Activated T-cell treated with anti-CD3 and anti-CD28 coated beads for 1 hour (primary cell): ENCODE measurements at places on chromosomes 4 and X.
A peak's percentile ranks its signal among the peaks of the same experiment; 100 is the strongest.

DNA sequence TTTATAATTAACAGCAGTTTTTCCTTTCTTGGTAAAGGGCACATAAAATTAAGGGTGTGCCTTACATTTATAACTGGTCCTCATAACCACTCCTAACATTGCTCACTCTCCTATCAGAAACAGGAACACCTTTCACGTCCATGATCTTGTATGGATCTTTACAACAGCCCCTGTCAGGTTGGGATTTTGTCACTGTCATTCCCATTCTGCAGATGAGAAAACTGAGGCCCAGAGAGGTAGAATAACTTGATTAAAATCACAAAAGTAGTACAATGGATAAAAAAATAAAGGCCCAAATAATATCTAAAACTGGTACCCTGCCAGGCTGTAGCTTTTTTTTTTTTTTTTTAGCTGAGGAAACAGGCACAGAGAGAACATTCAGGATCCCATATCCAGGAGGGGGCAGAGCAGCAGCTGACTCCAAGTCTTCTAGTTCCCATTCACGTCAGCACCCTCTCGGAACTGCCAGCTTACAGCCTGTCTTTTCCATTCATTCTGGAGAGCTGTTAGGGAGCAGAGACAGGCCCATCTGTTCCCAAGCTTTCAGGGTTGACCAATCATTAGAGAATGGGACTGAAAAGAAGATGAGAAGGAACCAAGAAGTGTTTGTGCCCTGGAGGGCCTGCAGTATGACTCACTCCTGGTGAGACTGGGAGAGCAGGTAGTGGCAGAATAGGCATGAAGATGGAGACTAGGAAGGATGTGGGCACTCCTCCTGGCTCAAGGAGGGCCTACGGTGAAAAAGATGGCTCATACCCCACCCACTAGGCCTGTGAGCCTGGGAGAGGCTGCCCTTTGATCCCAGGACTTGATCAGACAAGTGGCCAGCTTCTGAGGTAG is 7.3 kb downstream of the SUV39H1 start:
- DNase-seq = no peak

- DNase-seq = no peak
These were observed 53.5 kb downstream of the LRBA start for GRCh38 chr4:150961566-150961965.

DNA sequence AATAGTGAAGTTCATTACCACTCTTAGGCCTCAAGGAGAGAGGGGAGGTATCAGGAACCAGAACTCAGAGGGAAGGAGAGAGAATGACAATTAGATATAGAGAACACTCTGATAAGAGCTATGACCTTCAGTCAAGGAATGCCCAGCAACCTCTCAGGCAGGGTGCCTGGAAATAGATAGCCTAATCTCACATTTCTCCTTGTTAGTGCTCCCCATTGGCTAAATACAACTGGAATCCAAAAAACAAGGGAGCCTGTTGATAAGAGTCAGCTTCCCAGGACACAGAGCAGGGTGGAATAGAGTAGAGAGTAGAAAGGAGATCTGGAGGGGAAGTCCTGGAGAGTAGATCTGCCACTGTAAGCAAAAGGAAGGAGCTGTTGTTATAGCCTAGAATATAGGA is 62.1 kb downstream of the DCX start:
- no peak for DNase-seq

- DNase-seq = no peak
These were observed 2301.3 kb upstream of the TENM3 start for GRCh38 chr4:179941911-179942310.

GRCh38 chrX:150081076-150081475 is 142.8 kb upstream of the EOLA2 start:
- DNase-seq = no peak

GRCh38 chr4:22490718-22491315 is 25.0 kb downstream of the ADGRA3 start:
- no peak for DNase-seq

- peak; percentile 70 for DNase-seq
These were observed 1.3 kb upstream of the EOLA1 start for GRCh38 chrX:149539283-149540130.

- DNase-seq = no peak
These were observed 419.6 kb downstream of the BCOR start for GRCh38 chrX:39677978-39678791.

DNA sequence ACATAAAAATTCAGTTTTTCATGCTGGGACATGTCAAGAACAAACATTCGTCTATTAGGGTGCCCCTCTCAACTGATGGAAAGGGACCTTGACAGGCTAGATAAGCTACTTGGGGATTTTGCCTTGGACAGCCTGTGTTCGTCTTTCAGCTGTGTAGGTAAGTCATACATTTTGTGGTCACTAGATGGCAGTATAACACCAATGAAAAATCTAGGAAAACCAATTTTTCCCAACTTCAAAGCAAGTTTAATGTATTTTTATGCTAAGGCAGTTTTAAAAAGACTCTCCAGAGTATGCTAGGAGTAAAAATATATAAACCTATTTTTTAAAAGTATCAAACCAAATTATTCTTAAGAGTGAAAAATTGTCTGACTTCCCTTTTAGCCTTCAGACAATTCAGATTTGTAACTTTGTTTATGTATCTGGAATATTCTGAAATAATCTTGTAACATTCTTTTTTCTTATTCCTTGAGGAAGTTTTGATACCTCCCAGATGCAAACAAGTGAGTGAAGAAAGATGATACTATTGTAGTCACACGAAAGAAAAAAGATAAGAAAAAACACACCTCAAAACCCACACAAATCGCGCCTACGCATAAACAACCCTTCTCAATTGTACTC is 158.3 kb downstream of the CPE start:
- no peak for DNase-seq

DNA sequence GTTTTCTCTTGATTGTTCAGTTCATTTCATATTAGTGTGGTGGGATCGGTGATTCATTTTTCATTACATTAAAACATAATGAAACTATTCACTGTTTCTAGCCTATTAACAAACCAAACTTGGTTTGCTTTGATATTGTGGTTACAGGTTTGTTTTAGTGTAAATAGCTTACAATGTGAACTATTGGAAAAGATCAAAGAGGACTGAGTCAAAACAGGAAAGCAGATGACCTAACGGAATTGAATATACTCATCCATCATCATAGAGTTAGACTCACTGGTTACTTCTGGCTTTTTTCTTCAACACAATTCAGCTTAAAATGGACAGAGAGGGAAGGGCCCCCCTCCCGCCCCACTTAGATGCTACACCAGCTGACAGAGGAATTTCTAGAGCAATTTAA is 616.2 kb upstream of the AADAT start:
- DNase-seq = no peak

GRCh38 chrX:154458954-154459778 is 1.1 kb downstream of the PLXNA3 start:
- no peak for DNase-seq

GRCh38 chr4:122827879-122828601 is 1.4 kb downstream of the FGF2 start:
- DNase-seq = no peak

DNA sequence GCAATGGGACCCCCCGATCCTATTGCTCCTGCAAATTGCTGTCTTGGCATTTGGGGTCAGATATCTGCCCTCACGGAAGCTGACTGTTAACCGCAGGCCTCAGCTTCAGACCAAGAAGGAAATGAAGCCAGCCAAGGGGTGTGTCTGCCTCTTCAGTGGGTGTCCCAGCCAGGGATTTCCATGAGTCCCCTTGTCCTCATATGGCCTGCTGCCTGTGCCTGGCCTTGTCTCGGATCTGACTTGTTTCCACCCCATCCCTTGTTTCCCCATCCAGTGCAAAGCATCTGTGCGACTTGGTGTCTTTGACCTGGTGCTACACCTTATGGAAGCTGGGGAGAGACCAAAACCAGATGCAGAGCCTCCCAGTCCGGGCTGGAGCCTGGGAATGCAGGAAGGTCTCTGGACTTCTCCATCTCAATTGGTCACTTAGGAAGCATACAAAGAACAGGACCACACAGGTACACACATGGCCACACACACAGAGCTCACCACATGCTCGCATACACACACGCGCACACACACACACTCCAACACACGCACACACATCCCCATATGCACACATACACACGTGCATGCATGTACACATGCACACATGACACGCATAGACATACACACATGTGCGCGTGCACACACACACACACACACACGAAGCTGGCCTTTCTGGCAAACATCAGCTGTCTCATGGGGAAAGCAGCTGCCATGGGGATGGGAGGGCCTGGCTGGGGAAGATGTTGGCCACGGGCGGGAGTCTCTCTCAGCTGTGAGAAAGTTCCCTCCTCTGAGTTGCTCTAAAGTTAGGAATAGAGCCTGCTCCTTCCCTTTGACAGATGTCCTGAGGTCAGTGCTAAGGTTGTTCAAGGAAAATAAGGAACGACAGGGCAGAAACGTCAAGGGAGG is 65.5 kb downstream of the CRMP1 start:
- no peak for DNase-seq

GRCh38 chrX:16487620-16488385 is 162.2 kb upstream of the S100G start:
- DNase-seq = no peak

DNA sequence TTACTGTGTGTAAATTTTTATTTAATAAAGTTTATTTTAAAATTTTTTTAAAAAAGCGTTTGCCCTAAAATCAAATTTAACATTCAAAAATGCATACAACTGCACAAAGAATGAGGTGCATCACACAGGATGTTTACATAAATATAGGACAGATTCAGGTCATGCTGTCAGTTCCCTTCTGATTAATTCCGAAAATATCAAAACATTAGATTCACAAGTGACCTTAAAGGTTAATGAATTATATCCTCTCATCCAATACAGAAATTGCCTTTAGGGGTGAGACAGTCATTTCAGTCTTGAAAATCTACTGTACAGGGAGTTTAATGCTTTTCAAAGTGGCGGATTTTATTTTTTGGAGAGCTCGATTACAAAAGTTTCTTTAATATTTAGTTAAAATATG is 208.7 kb upstream of the FTHL17 start:
- no peak for DNase-seq

DNA sequence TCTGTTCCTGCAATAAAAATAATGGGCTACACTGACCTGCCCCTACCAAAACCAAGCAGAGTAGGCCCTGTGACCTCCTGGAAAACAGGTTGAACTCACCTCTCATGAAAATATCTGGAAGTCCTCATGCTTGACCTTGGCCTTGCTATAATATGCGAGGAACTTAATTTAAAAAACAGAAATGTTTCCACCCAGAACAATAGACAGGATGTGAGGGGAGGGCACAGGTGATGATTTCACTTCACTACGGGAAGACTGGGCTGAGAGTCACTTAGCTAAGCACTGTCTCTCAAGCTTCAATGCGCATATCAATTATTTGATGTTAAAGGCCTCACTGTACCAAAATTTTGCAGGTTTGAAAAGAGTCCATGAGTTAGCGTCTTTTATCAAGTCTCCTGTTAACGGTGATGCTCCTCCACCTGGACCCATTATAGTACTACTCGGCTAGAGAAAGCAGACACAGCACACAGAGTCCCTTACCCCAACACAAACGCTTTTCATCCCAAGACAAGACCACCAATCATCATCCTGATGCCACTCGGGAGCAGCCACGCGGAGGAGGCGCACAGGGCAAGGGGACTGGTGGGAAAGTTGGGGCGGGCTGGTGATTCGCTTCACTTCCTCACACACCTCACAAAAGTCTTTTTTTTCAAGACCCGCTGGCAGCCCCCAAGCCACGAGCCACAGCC is 25.9 kb downstream of the ZNF721 start:
- DNase-seq = no peak

DNA sequence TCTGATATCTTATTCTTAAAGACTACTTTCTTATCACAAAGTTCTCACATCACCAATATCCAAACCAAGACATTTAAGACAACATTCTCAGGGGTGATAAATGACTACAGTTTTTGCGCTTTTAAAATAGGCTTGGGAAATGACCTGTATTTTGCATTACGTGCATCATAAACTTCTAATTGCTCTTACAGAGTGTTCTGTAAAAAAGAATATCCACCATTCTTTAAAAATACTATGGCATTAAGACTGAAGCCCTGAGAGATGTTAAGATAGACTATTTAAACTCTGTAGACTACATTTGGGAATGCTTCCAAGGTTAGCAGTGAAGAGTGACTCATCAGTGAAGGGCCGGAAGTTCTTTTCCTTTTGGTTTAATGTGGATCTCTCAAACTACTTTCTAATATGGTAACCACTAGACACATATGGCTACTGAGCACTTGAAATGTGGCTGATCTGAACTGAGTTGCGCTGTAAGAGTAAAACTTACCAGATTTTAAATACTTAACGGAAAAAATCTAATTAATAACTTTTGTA is 518.8 kb upstream of the FTHL17 start:
- no peak for DNase-seq

DNA sequence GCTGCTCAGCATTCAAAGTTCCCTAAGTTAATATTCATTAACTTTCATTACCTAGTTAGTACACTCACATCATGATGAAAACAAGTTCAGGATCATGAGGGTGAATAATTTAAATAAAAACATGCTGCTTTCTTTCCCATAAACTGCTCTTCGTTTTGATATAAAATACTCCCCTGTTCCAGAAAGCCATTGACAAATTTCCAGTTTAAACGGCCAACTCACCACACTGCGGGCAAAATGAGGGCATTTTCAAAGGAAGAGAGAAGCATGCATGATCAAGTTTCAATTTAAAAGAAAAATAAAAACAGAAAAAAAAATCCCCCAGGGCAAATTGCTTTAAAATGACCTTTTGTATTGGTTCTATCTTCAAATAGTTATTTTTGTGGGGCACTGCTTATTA is 69.6 kb downstream of the EPHA5 start:
- DNase-seq = no peak

DNA sequence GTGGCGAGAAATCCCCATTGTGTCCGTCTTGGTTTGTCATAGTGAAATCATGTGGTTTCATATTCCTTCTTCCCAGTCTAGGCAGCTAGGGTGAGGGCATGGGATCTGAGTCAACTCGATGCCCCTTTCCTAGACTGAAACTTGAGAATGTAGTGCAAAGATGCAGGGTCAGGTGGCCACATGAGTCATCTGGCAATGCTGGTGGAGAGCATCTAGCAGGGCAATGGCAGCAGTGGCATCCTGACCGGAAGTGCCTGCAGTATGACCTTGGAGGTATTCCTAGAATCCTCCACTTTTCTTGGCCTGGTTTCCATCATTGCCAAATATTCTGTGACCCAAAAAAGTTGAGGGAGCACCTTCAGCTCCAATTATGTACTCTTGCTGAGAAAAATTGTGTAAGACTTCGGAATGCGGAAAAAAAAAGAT is 39.1 kb upstream of the TMEM184C start:
- DNase-seq = no peak

DNA sequence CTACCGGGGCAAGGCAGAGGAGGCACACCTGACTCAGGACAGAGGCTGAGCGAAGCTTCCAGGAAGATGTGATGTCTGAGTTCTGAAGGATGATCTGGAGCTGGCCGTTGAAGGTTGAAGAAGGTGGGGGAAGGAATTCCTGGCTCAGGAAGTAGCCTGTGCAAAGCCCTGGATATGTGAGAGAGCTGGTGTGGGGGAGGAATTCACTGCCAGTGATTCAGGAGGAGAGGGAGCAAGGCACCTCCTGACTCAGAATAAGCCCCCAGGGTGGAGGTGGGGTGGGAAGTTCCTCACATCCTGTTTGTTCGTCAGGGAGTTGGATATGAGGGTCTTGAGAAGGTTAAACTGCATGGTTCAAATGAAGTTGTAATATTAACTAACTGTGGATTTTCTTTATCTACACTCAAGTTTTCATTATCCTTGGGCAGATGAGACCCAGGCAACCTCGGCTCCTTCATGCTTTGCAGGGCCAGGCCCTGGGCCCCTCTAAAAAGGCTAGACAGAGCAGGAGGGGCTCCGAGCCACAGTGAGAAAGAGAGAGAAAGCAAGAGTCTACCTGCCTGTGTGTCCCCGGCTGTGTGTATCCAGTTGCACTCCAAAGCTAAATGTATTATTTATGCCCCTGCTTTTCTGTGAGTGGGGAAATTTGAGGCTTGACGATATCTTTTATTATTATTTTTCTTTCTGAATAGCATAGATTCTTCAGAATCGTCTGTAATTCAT is 7.1 kb downstream of the NHSL2 start:
- no peak for DNase-seq
